ENCODE measurements at places on chromosomes 1 and 21.

- DNase-seq = no peak
Measured at GRCh38 chr1:215475796-215476481, 91.2 kb upstream of the KCTD3 start.

GRCh38 chr1:74522148-74522547, 9.7 kb upstream of the LRRC53 start:
- DNase-seq = no peak

DNA sequence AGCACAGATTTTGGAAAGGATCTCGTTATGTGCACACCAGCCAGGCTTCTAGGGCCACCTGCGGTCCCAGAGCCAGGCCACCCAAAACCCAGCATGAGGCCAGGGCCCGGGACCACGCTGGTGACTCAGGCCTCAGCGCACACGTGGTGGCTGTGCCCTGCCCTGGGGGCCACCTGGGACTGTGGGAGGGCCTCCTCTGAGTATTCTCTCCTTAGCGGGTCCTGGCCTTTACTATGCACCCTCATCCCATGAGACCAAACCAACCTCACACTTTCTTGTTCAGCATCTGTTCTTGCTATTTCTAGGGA, 9.9 kb downstream of the WNT9A start:
- DNase-seq = no peak

DNA sequence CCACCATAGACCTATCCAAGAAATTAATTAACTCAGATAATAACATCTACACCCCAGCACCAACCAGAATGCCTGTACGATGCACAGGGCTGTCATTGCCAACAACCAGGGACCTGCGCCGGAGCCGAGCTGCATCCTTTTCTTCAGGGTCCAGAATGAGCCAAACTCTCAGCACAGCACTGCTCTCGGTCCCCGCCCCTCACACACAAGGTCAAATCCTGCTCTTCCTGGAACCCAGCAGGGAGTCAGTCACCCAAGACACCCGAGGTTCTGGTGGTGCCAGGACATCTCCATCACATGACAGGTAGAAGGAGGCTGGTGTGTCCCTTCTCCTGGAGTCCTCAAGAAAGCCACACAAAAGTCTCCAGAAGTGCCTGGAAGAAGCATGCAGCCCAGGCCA, 31.9 kb downstream of the NPHP4 start:
- no peak for DNase-seq

DNA sequence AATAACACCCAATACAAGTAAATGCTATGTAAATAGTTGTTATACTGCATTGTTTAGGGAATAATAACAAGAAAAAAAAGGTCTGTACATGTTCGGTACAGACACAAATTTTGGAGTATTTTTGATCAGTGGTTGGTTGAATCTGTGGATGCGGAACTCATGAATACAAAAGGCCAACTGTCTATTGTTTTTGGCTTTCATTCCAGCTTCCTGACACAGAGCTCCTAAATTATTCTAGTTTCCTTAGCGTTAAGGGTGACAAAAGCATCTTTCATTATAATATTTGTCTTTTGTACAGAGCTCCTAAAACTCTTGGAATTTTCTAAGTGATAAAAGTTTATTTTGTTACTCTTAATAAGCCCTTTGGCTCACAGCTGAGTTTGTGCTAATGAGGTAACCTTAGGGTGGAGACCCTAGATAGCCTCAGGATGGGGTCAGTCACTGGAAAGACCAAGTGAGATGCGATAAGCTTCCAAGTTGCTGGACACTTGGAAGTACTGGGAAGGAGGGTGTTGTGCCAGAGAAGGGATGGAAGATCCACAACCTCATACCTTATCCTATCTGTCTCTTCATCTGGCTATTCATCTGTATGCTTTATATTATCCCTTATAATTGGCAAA, 57.4 kb upstream of the PRRC2C start:
- DNase-seq = no peak

DNA sequence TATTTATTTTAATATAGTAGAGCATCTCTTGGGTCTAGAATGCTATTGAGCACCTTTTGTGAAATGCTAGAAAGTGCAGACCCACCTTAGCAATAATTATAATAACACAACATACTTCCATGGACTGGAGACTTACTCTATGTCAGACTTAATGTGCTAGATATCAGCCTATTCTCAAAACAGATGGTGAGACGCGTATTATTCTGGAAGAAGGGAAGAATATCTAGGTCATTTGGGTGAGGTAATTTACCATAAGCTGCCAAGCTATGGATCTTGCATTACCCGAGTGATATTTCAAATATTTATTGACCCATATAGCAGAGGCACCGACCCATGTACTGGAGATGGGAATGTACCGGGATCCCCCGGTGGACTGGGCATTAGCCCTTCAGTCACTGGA, 20.6 kb upstream of the IFNLR1 start:
- no peak for DNase-seq

DNA sequence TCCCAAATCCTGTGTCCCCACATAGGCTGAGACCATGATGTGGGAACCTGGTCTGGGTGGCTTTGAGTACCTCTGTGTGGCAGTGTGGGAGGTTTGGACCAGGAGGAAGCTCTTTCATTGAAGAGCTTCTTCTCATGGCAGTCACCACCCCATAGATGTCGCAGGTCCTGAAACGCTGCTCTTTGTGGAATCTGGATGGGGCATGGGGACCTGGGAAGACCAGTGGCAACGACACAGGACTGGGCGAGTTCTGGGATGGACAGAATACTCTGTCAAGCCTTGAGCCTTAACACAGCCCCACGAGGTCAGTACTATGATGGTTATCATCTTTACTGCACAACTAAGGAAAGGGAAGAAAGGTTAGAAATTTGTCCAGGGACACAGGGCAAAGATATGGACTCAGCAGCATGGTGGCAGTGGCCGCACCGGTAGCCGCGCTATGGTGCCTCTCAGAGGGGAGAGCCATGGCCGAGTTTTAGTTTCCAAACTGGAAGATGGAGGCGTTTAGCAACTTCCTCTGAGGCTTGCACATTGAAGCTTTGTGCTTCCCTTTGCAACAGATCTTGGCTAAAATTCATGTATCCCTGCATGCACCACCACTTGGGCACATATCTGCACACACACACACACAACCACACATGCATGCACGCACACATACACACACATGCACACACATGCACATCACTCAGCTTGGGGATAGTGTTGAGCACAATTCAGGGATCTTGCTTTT, 117.7 kb upstream of the C1orf174 start:
- DNase-seq = no peak

DNA sequence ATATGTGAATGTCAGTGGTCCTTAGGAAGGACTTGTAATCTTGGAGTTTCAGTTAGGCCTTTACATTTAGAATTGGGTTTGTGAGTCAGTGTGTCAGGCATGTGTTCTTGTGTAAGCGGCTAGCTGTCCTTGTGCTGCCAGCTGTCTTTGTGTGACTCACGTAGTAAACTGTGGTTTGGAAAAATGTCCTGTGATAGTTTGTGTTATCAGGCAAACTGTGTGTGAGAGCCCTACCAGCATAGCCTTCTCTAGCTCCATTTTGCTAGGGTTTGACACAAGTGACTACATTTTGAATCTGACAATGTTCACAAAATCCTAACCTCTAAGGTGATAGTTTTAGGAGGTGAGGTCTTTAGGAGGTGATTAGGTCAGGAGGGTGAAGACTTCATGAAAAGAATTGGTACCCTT, 6.9 kb upstream of the SLC35D1 start:
- no peak for DNase-seq

- no peak for DNase-seq
Measured at GRCh38 chr1:35851132-35851869, 31.7 kb upstream of the AGO1 start.

- DNase-seq = no peak
Measured at GRCh38 chr21:17491716-17492414, 21.0 kb upstream of the CXADR start.

- DNase-seq = peak; percentile 45
Measured at GRCh38 chr1:161382214-161383019, 14.7 kb upstream of the CFAP126 start.

GRCh38 chr1:239058190-239058589, 328.2 kb upstream of the CHRM3 start:
- no peak for DNase-seq

DNA sequence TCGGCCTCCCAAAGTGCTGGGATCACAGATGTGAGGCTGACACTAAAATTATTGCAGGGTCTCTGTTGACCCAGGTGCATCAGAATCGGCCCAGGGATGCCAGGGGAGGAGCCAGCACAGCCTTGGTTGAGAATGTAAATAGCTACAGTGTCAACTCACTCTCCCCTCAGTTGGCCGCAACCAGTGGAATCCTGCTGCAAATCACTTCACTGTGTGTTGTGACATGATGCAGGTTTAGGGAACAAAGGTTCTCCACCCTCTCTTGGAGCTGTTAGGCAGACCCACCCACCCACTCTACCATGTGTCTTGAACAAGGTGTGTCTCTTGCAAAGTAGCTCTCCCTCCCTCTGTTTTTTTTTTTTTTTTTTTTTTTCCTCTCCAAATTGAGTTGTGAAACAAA, 60.5 kb upstream of the SOD1 start:
- DNase-seq = no peak

- DNase-seq = peak; percentile 63
Measured at GRCh38 chr1:108533351-108534083, 26.4 kb upstream of the EEIG2 start.

- DNase-seq = no peak
Measured at GRCh38 chr1:18069903-18070302, 37.7 kb upstream of the IGSF21 start.

GRCh38 chr1:55060133-55060999, 21.0 kb downstream of the PCSK9 start:
- peak; percentile 31 for DNase-seq

DNA sequence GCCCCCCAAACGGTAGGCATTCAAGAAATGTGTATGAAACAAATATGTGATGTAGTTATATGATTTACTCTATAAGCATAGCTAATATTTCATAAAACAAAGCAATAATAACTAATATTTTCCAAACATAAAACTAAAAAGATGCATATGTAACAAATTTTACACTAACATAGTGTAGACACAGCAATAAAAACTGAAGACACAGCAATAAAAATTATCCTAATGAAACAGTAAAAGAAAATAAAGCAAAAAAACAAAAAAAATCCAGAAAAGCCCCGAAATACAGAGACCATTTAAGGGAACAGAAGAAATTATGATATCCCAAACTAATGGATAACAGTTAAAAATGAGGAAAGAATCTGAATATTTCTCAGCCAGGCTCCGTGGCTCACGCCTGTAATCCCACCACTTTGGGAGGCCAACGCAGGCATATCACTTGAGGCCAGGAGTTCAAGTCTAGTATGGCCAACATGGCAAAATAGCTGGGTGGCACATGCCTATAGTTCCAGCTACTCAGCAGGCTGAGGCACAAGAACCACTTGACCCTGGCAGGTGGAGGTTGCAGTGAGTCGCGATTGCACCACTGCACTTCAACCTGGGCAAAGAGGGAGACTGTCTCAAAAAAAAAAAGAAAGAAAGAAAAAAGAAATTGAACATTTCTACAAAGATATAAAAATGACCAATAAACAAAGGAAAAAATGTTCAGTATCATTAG, 38.2 kb upstream of the PSMG1 start:
- no peak for DNase-seq

DNA sequence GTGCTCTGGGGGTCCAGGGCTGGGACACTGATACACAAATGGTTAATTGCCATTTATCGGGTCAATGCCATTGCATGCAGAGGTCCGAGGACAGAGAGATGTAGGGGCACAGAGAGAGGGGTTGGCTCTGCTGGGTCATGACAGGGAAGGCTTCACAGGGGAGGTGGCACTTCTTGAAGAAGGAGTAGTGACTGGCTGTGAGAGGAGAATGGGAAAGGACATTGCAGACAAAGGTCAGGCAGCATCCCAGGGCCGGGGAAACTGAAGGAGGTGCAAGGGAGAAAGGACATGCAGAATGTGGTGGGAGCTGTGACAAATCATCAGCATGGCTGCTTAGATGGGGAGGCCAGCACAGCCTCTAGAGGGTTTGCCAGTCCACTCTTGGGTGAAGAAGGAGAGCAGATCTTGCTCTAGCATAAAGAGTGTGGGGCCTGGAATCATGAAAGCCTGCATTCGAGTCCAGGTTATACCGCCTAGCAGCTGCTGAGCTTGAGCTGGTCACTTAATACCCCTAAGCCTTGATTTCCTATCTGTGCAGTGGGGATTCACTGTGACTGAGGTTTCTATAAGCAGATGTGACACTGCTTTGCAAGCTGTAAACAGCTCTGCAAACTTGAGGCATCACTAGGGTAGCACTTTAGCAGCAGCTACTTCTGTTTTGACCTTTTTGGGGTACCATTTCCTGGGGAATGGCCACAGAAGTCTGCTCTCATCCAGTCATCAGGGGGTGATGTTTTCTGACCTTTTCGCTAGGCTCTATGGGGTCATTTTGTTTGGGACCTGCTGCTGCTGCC, 59.2 kb upstream of the EPS8L3 start:
- peak; percentile 2 for DNase-seq

- peak; percentile 32 for DNase-seq
Measured at GRCh38 chr1:244406337-244406736, 45.4 kb downstream of the ADSS2 start.

- DNase-seq = no peak
Measured at GRCh38 chr1:25683177-25683576, 66.6 kb downstream of the MAN1C1 start.

GRCh38 chr1:66916320-66916719, 8.3 kb downstream of the DNAI4 start:
- DNase-seq = no peak

- DNase-seq = no peak
Measured at GRCh38 chr1:185646202-185646683, 87.9 kb upstream of the HMCN1 start.

DNA sequence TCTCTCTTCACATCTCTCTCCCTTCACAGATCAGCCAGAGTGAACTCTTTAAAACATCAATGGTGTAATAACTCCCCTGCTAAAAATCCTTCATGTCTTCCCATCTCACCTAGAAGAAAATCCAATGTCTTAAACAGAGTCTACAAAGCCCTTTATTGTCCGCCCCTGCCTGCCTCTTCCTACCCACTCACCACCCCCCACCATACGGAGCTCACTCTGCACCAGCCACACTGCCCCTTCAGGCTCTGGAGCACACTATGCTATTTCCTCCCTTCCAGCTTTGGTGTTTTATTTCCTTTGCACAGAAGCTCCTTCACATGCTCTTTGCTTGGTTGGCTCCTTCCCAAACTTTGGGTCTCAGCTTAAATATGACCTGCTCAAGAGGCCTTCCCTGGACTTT, 10.2 kb downstream of the CAMK1G start:
- no peak for DNase-seq

DNA sequence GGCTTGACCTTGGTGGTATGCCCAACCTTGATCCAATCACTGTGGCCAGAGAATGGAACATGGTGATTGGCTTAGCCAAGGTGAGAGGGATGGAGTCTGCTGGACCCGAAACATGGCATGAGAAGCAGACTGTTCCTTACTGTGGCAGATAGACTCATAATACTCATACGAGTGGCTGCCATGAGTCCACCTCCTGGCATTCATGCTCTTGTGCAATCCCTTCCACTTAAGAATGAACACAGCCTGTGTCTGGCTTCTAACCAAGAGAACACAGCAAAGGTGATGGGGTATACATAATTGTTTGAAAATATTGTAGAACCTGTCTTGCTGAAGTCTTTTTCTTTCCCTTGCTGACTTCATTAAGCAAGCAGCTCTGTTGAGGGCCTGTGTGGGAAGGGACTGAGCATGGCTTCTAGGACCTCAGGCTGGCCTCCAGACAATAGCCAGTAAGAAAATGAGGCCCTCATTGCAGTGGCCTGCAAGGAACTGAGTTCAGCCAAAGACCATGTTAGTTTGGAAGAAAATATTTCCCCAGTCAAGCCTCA, 85.9 kb downstream of the ZNF281 start:
- DNase-seq = no peak
